ENCODE measurements at places on chromosomes 6 and 20.

GRCh38 chr20:5871459-5872410 is 78.6 kb downstream of the TRMT6 start:
- DNase-seq, result no peak

DNA sequence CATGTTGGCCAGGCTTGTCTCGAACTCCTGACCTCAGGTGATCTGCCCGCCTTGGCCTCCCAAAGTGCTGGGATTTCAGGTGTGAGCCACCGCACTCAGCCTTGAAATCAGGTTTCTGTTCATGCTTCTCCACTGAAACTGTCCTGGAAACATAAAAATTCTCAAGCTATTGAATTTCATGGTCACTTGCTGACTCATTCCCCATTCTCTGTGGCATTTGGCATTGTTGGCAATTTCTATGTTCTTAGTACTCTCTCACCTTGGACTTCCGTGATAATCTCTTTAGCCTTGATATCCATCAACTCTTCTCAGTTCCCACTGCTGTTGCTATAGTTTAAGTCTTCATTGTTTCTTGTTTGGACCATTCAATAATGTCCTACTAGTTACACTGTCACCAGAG is 6.2 kb downstream of the SEL1L2 start:
- no peak for DNase-seq

DNA sequence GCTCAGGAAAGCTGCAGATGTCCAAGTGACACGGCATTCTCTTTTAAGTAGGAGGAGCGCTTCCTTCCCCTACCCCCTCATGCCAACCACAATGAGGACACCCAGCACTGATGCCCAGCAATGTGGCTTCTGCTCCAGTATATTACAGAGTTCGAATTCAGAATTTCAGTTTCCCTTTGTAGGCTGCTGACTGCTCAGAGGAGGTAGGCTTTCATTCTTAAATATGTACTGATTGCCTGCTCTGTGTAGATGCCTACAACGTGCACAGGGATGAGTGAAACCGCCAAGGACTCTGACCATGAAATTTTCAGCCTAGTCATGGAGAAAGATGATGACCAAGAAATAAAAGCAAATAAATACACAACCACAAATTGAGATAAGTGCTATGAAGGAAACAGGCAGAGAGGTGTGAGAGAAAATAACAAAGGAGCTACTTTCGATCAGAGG is 50.9 kb upstream of the TNFAIP3 start:
- DNase-seq, result no peak

DNA sequence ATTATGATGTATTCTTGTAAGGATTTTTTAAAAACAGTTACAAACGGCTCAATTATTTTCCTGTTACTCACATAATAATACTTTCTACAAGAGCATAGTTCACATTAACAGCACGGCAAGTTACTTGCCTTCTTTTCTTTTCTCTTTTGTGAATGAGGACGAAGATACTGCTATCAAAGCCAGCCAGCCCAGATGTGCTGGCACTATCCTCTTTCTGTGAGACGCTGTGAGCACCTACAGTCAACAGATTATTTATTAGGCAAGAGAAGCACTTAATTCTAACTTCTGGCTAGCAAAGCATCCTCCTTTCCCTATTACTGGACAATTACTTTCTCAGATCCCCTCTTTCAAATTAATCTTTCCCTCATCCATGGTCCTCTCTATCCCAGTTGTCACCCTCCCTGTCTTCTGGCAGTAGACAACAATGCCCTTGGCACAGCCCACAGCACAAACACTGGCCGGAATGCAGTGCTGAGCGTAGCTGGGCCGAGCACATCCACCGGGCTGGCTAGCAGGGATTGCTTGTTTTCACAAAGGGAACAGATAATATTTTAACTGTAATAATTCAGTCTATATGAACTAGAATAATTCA is 262.1 kb downstream of the FOXC1 start:
- DNase-seq, result no peak

GRCh38 chr6:62086047-62086446 is 200.0 kb downstream of the KHDRBS2 start:
- DNase-seq, result no peak

DNA sequence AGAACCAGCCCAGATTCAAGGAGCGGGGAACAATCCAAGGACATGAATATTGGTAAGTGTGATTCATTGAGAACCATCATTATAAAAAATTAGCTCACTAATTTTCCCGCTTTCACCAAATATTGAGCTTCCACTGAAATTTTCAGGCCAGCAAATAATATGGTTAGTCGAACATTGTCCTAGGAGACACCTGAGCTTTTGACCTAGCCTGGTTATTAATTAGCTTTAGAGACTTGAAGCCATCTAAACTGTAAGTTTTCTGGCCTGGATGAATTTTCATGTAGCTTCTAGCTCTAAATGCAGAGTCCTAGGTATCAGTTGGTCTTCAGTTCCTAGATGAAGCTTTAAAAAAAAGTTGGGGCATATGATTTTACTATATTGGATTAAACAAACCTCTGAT is 17.1 kb upstream of the RALGAPA2 start:
- DNase-seq, result no peak

DNA sequence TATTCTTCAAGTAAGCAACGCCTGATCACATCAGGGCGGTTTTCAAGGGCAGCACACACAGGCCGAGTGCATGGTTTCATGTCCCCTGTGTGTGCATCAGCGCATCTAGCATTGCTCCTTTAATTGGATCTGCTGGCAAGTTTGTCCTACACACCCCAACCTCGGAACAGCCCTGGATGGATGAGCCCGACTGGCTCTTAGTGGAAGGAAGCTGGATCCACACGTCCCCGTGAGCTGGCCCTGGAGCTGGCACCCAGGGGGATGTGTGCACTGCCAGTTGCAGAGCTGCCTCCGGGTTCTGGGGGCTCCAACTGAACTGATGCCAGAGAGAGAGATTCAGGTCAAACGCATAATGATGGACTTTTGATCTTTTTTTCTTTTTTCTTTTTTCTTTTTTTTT is 39.2 kb upstream of the QKI start:
- DNase-seq, result no peak

GRCh38 chr20:39873286-39873685 is 815.8 kb downstream of the MAFB start:
- DNase-seq, result no peak

DNA sequence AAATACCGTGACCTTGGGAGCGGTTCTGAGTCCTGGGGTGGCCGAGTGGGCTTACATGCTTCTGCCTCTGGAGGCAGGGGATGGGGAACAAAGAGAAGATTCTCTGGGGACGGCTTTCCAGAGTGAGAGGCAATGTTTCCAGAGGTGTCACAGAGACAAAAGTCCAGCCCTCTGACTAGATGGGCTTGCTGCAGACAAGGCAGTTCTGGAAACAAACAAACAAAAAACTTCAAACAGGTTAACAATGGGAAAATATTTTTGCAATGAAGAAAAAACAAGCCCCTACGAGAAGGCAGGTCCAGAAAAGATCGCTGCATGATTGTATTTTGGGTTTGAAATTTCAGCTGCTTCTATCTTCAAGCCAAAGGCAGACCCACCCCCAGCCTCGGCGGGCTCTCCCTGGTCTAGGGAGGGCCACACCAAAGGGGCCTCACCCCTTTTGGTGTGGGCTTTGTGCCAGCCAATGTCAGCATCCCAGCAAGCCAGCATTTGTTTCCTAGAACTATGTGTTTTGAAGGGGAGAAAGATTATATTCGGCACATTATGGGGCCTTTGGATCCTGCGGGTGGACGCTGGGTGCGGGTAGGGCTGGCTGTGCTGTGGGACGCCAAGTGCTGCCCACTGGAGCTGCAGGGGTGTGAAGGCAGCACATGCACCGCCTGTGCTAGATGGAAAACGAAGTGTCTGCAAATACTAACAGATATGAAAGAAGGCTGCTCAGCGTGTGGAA is 42.9 kb downstream of the RIOK1 start:
- DNase-seq, result no peak

GRCh38 chr6:111823012-111823411 is 50.2 kb downstream of the FYN start:
- no peak for DNase-seq

DNA sequence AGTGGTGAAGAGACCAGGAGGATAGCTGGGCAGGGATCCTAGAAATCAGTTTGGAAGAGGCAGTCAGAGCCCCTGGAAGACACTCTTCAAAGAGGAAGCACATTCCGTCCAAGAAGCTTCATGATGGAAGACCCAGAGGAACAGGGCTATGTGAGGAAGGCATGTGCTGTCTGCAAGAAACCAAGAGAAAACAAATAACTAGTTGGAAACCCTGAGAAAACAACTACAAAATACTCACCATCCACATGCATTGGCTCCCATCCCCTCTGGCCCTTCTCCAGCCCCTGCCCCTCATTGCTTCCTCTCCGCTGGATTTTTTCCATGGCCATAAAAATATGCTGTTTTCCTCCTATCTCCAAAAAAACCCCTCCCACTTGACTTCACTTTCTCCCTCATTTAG is 40.9 kb upstream of the SMOC2 start:
- no peak for DNase-seq

GRCh38 chr6:134589512-134589911 is 271.6 kb upstream of the SGK1 start:
- DNase-seq, result no peak

DNA sequence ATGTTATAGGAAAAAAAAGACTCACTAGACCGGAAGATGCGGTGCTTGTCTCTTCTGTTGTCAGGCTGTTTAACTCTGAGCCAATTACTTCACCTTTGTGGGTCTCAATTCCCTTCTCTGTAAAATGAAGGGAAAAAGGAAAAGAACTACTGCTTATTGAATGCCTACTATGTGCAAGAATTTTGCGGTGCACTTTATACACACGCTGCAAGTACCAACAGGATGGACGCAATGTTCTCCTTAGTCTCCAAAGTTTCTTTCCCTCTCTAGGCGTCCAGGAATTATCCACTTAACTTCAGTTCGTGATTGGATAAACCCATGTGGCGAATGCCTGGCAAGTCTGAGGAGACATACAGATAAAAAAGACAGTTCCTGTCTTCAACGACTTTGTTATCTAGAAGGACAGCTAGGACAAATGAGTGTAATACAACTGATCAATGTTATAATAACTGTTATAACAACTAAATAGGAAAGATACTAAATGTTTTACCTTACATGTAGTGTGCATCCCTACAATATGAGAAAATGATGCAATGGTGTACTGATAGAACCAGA is 69.0 kb upstream of the JARID2 start:
- no peak for DNase-seq

DNA sequence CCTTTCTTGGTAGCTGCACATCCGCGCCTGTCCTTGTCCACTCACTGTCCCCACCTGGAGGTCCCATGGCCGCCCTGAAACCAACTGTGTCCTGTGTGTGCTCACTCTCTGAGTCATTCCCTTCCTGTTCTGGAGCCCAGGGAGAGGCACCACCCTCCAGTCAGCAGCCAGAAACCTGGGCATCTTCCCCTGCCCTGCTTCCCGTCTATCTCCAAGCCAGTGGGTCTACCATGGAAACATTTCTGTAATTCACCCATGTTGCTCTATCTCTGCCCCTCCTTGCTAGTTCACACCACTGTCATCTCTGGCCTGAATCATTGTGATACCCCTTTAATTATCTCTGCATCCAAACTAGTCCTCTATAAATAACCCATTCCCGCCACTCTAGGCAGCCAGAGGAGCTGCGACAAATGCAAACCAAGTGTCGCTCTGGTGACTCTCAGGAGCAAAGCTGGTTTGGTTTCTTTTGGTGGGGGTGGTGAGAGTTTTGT is 28.8 kb upstream of the SYNJ2 start:
- no peak for DNase-seq

DNA sequence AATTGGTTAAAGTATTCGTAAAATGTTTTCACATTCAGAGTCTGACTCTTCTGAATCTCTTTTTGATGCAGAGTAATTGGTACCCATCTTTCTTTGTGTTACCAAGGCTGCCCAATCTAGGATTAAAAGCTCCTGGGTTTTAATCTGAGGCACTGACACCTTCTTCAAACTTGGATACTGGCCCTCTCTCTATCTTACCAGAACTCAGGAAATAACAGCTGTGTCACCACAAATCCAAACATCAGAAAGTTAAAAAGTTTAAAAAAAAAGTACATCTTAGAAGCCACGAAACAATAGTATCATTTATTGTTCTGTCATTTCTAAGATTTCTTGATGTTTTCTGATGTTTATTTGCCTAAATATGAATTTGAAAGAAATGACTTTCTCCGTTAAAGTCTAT is 255.5 kb upstream of the RUNX2 start:
- DNase-seq, result no peak

- no peak for DNase-seq
Measured at GRCh38 chr6:105324386-105324950, 78.4 kb downstream of the PREP start.

- no peak for DNase-seq
Measured at GRCh38 chr20:22248051-22248667, 336.2 kb downstream of the FOXA2 start.
